NCI-H2029 treated with DMSO at 0.1 percent for 48 hours (cell line): ENCODE measurements at places on chromosomes 3 and 15.
A peak's percentile ranks its signal among the peaks of the same experiment; 100 is the strongest.

- no peak for DNase-seq
Observed at GRCh38 chr3:14522129-14522691, 17.9 kb downstream of the GRIP2 start.

GRCh38 chr3:145704020-145704419 is 457.0 kb downstream of the PLOD2 start:
- DNase-seq: no peak

- DNase-seq: peak; percentile 29
Observed at GRCh38 chr3:135907422-135908165, 57.9 kb upstream of the PPP2R3A start.

DNA sequence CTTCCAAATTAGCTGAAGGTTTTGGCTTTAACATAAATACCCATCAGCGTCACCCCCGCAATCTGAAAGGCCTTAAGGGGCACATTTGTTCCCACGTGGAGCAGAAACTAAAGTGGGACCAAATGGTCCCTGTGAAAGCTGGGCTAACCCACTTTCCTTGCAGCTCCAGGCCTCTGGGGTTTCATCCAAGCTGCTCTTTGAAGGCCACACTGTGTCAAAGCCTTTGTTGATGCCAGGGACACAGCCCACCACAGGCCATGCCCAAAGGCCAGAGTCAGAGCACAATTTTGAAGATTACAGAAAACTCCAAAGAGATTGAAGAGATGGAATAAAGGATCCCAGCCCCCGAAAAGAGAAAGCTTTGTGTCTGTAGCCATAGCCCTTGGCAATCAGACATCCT is 2.7 kb upstream of the ADPGK start:
- DNase-seq: no peak

GRCh38 chr15:71291723-71292122 is 176.5 kb downstream of the THSD4 start:
- DNase-seq: no peak

DNA sequence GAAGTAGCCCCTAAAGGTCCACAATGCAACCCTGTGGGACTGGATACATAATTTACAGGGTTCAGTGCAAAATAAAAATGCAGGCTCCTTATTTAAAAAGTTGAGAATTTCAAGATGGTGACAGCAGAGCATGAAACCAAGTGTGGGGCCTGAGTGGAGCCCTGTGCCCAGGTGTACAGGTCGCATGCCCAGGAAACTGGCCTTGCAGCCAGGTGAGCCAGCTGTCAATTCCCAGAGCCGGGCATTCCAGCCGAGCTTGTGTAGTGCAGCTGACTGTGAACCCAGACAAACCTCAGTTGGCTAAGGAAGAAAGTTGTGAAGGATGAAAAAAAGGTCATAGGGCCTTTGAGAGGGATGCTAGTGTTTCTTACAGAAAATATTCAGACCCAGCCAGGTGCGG is 27.6 kb downstream of the POPDC2 start:
- DNase-seq: no peak

- no peak for DNase-seq
Observed at GRCh38 chr15:43903864-43904290, 77.1 kb downstream of the WDR76 start.

- no peak for DNase-seq
Observed at GRCh38 chr3:55755516-55756205, 268.6 kb upstream of the WNT5A start.

DNA sequence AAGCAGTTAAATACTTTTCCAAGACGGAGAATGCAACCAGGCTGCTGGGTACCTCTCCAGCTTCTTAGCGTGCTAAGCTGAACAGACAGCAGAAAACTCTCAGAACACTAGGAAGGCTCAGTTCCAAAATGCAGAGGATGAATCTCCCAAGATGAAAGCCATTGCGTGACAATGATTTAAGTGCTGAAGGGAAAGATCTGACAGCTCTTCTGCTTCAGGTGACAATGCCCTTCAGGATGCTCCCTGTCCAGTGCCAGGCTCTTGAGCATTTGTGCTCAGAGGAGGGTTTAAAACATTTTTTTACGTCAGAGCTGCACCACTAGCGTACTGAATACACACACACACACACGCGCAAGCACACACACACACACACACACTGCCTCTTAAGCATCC is 26.3 kb downstream of the ARHGEF3 start:
- DNase-seq: no peak

DNA sequence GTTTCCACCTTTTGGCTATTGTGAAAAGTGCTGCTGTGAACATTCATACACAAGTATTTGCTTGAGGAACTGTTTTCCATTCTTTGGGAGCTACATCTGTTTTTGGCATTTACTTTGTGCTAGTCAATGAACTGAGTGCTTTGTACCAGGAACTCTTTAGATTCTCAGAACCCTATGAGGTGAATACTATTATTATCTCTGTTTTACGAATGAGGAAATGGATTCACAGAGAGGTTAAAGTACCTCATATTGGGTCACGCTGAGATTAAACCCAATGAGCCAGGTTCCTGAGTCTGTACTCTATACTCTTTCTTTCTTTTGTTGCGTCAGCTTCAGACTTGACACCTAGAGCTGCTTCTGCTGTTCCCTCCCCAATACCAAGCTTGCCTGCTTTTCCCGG is 358.1 kb downstream of the CNTN4 start:
- DNase-seq: no peak

DNA sequence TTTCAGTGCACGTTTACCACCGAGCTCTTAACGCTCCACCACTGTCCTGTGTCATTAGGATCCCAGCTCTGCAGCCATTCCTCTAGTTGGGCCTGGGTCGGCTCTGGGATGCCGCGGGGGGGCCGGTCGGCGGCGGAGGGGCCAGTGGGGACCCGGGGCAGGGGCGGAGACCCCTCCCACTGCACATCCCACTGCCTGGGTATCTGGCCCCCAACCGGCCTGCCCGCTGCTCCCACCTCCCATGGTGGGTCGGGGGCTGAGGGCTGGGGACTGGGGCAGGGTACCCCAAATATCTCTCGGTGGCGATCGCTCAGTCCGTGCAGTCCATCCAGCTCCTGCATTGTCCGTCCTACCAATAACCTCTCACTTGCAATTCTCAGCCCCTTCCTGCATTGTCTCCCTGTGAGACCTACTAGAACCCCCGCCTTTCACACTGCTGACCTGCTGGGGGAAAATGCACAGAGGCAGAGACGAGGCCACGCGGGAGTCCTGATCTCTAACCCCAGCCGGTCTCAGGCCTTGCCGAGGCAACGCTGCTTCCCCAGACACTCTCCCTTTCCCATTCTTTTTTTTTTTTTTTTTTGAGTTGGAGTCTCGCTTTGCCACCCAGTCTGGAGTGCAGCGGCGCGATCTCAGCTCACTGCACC is 24.0 kb upstream of the MUC20 start:
- no peak for DNase-seq

DNA sequence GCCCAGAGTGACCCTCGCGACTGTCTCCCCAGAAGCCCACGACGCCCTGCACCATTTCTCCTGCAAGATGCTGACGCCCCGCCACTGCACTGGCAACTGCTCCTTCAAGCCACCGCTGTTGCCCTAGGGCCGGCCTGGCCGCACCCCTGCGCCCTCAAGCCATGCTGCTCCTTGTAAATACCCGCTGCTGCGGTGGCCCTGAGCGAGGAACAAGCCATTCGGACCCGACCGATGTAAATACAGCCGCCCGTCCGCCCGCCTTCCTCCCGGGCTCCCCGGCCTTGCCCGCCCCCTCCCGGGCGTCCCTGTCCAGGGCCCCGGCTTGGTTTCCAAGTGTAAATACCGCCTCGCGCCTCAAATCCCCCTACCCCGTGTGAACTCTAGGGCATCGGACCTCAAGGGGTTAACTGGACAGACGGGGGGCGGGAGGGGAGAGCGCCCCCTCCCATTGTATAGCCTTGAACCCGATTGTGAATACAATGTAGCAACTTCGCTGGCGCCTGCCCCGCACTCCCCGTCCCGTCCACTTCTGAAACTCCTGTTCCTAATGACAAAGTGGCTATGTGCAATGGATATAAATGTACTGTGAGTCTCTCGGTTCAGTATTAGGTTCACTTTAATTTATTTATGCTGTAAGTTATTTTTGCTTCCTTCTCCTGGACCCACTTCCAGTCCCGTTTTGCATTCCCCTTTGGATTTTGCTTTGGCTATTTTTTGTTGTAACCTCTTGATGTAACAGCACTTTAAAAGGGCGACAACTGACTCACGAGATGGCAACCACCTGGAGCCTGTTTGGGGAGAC is 5.9 kb downstream of the RNU6-1 start:
- no peak for DNase-seq

DNA sequence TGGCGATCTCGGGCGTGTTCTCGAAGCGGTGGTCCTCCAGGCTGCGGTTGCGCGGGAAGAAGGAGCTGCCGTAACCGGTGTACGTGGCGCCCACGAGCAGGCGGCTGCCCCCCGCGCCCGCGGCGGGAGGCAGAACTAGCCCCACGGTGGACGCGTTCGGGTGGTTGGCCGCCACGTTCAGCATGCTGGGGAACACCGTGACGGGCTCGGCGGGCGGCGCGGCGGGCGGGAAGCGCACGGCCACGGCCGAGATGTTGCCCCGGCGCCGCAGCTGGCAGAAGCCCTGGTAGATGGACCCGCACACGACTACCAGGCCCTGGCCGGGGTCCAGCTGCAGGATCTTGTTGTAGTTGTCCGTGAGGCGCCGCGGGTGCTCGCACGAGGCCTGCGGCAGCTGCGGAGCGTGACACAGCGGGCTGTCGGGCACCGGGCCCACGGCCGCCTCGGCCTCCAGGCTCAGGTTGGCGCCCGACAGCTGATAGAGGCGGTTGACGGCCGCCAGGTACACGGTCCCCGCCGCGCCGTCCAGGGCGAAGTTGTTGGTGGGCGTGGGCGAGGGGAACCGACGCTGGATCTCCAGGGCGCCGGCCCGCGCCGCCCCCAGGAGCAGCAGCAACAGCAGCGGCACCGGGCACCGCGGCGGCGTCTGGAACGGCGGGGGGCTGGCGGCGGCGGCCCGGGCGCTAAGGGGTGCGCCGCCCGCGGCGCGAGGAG is 397 bp downstream of the PLXND1 start:
- DNase-seq: no peak

DNA sequence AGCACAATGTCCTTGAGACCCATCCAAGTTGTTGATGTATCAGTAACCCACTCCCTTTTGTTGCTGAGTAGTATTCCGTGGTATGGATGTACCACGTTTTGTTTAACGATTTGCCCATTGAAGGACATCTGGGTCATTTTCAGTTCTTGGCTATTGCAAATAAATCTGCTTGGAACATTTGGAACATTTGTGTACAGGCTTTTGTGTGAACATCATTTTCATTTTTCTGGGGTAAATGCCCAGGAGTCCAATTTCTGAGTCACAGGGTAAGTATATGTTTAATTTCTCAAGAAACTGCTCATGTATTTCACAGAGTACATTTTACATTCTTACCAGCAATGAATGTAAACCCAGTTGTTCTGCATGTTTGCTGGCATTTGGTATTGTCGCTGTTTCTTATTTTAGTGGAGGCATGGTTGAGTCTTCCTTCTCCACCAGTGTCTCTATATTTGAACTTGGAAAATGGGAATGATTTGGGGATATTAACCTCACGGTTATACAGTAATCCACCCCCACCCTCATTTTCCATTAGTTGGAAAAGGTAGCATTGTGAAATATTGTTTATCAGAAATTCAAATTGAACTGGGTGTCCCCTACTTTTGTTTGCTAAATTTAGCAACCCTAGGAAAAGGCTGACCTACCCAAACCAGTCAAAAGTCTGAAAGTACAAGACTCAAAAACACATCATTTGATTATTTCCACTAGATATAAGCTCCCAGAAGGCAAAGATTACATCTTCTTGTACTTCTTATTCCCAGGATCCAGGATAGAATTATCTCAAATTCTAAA is 30.8 kb downstream of the POMGNT2 start:
- no peak for DNase-seq

DNA sequence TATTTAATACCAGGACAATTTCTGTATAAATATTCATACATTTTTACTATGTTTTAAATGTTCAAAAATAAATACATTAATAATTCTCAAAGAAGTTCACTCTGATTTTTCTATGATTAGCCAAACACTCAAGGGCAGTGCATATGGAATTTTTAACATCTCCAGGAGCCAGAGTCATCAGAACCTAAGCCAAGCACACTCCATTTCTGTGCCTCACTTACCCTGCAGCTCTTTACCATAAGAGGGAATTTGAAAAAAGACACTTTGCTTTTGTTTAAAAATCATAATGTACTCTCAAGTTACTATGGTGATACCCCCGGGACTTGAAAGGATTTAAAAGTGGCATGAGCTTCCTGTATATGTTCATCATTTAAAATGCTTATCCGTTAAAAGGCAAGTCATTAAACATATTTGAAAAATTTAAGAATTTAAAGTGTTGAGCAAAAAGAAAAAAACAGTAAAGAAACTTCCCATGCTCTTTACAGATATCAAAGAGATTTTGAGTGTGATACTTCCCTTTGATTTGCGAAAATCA is 747.4 kb upstream of the NECTIN3 start:
- DNase-seq: no peak

- DNase-seq: no peak
Observed at GRCh38 chr3:189776149-189776824, 145.1 kb downstream of the TP63 start.

GRCh38 chr3:127019449-127019848 is 36.5 kb downstream of the PLXNA1 start:
- DNase-seq: no peak

DNA sequence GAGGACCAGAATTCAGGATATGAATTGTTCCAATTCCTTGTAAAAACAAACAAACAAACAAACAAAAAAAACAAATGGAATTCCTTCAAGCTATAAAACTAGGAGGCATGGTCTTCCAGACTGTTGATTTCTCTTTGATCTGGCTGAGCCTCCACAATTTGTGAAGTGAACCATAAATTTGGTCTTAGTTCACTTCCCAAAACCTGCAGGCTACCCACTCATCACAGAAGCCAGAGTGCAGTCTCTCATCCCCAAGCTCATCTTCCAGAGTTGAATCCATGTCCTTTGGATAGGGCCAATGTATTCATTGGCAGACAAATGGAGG is 203.9 kb downstream of the DTWD1 start:
- no peak for DNase-seq

- DNase-seq: no peak
Observed at GRCh38 chr3:156721687-156722618, 47.6 kb downstream of the TIPARP start.

DNA sequence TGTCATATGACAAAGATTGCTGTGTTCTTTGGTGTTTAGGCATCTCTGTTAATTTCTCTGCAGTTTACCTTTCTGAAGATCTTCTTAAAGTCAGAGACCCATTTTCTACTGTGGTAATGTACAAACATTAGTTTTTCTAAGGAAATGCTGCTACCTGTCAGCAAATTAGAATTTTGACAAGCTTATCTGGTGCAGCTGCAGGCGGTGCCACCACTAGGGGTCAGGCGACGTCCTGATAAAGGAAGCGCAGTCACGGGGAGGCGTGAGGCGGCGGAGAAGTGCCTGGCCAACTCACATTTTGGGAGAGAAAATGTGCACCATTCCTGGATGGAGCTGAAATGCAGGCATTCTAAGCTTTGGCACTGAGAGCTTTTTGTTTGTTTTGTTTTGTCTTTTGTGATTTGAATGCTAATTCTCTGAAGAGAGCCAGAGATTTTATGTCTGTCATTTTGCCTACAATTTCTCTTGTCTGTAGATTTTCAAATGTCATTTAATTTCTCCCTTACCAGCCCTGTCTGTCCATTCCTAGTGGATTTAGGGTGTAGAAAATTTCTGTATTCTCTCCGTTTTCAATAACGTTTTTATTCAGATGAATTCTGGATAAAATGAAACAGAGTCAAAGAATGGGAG is 24.9 kb upstream of the SIAH2 start:
- DNase-seq: peak; percentile 34
